8988T (cell line): ENCODE measurements at places on chromosomes 5 and 9.

- no peak for DNase-seq
These were observed 33.6 kb downstream of the ERMP1 start for GRCh38 chr9:5799314-5799713.

DNA sequence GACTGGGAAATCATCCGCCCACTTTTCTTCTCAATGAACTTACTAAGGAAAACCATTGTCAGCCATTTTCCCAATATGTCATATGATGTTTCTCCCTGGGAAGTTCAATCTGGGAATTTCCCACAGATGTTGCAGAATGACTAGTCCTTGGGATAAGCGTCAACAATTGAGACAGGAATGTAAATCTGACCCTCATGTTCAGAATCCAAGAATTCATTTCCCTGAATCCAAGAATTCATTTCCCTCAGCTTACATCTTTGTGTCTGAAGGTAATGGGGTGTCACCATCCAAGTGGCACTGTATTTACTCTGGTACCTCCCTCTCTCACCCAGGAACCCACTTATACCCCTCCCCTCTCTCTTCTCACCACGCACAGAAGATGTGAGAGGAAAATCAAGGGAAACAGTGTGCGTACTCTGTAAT is 7.4 kb downstream of the KLF9 start:
- no peak for DNase-seq

- no peak for DNase-seq
These were observed 974.0 kb upstream of the CDH10 start for GRCh38 chr5:25618821-25619220.

DNA sequence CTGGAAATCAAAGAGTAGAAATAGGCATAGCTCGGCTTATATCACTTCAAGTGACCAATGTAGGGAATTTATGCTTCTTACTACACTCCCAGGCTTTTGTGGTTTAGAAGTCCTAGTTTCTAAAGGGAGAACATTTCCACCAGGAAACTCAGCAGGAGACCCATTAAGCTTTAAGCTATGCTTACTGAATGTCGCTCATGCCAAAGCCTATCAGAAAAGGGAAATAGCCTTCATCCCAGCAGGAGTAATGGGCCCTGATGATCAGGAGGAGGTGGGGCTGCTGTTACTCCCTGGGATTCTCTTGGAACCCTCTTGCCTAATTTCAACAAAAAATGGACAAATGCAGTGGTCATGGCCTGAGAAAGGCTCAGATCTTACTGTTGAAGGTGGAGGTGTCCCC is 54.5 kb upstream of the SEMA6A start:
- DNase-seq = no peak

DNA sequence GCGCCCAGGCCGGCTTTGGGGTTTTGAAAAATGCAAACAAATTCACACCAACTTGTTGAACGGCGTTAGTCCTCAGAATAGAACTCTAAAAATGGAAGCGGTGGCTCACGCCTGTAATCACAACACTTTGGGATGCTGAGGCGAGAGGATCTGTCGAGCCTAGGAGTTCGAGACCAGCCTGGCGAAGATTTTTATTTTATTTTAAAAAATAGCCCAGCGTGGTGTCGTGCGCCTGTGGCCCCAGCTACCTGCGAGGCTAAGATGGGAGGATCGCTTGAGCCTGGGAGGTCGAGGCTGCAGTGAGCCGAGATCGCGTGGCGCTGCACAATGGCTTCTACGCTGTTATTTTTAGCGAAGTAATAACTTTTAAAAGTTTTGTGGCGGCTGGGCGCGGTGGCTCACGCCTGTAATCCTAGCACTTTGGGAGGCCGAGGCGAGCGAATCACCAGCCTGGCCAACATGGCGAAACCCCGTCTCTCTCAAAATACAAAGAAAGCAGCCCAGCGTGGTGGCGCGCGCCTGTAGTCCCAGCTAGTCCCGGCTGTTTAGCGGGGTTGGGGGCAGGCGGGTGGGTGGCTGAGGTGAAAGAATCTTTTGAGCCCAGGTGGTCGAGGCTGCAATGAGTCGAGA is 694 bp upstream of the PLIN2 start:
- DNase-seq = no peak

DNA sequence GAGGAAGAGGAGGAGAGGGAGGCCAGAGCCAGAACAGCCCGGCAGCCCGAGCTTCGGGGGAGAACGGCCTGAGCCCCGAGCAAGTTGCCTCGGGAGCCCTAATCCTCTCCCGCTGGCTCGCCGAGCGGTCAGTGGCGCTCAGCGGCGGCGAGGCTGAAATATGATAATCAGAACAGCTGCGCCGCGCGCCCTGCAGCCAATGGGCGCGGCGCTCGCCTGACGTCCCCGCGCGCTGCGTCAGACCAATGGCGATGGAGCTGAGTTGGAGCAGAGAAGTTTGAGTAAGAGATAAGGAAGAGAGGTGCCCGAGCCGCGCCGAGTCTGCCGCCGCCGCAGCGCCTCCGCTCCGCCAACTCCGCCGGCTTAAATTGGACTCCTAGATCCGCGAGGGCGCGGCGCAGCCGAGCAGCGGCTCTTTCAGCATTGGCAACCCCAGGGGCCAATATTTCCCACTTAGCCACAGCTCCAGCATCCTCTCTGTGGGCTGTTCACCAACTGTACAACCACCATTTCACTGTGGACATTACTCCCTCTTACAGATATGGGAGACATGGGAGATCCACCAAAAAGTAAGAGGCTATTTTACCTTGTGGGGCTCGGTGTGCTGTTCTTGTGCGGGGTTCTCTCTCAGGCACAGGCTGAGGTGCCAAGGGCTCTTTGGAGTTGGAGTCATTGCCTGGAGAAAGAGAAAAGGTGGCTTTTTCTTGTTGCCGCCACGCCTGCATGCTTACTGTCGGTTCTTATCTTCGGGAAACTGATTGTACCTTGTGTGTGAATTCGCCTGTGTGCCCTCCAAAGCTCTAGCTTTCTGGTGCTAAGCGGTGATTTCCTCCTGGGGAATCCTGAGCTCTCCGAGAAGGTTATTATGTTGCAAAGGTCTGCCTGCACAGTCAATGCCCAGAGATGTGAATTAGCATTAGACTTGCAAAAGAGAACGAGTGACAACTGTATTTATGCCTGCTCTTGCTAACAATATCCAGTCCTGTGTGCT is at the start of gene ISL1:
Gene ISL1 (plus strand): TSS at position 318 of the 991 bp plus-strand sequence. CDS start 224 bp downstream, at position 542.
- no peak for DNase-seq

- DNase-seq = no peak
These were observed 25.4 kb upstream of the RNF20 start for GRCh38 chr9:101508211-101508610.

- DNase-seq = no peak
These were observed 22.3 kb downstream of the RXRA start for GRCh38 chr9:134348404-134349155.

DNA sequence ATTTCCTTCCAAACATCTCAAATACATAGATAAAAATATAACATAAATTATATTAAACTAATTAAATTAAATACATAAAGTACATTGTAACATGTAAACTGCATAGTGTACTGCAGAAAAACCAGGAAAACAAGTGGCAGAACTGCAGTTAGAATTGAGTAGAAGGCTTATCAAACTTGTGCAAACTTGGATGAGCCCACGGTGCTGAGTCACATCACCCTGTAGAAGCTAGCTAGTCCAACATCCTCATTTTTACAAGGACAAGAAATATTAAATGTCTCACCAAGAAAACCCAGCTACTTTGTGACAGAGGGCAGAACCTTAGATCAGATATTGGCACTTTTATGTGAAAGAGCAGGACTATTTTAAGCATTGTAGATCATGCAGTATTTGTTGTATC is 807.9 kb upstream of the NUDT12 start:
- DNase-seq = no peak

GRCh38 chr5:78534905-78535200 is 113.7 kb downstream of the LHFPL2 start:
- no peak for DNase-seq

DNA sequence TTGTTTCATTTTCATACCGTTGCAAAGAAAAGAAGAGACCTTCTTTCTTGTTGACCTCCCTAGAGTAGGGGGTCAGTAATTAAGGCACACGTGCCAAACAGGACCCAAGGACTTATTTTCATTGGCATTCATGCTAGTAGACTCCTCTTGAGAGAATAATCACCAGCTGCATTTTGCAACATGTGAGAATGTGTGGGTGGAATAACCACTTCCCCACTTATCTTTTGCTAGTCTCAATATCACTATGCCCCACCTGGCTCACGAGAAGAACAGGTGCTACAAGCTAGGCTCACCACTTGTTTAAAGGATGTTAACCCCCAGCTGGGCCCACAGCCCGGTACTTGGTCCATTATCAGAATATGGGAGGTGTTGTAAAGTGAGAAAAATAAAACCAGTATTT is 460.7 kb upstream of the MEF2C start:
- DNase-seq = no peak

- DNase-seq = no peak
These were observed 24.4 kb upstream of the GPR151 start for GRCh38 chr5:146540414-146540813.

DNA sequence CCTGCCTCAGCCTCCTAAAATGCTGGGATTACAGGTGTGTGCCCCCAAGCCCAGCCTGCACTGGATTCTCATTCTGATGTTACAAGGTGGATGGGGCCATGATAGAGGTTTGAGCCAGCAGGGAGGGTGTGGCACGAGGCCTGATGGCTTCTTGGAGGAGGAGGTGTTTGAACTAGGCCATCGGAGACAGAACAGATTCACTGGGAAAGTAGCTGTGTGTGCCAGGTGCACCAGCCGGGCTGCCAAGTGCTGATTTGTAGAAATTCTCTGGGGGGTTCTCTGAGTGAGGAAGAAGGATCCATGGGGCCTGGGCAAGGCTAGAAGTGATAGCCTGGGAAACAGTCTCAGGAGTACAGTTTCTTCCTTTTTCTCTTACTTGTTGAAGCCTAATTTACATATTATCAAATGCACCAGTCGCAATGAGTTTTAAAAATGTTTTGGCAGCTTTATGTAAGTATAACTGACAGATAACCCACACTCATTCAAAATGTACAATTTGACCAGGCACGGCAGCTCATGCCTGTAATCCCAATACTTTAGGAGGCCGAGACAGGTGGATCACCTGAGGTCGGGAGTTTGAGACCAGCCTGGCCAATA is 31.1 kb upstream of the STXBP1 start:
- no peak for DNase-seq

GRCh38 chr9:121026260-121026691 is 23.8 kb downstream of the C5 start:
- DNase-seq = no peak

DNA sequence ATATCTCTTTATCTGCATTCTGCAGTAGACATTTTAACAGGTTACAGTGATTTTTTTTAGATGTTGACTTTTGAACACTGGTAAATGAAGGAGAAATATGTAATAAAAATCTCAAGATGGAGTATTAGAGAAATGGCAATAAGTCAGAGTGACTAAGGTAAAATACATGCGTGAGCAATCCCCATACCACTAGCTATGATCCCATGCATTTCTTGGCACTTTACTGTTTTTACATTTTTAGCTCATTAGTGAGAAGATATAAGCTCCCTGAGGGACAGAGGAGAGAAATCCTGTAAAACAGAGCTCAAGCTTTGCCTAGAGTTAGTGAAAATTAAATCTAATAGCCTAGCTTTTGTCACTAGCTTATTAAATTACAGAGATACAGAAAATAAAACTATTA is 181.9 kb upstream of the TRPM3 start:
- DNase-seq = no peak

GRCh38 chr5:161169776-161170175 is 317.8 kb upstream of the ATP10B start:
- no peak for DNase-seq

DNA sequence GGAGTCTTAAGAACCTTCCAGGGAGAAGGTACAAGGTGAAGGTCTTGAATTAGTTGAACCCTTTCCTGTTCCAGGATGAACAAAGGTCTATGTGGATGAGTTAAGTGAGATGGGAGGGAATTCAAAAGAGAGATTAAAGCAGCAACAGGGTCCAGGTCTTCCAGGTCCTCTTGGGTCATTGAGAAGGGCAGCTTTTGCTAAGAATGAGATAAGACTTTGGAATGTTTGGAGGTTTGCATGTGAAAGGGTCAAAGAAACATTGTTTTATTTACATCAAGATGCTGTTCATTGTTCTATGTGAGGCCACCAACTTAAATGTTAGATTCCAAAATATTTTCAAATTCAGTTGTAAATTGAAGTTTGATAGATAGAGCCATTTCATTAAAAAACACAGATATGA is 463.9 kb downstream of the ANXA1 start:
- DNase-seq = no peak

DNA sequence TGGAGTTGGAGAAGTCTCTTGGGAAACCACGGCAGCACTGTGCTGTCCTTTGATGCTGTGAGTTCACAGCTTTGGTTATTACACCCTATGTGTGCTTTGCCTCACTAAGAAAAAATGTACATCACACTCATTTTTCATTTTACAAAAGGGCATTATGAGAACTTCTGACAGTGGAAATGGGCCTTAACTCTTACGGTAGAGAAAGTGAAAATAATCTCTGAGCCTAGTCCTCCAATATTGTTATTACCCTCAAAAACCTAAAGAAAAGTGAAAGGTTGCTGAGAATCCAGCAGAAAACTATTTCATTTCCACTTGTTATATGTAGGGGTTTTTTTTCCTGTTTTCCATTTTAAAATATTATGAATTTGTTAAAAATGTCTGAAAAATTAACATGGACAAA is 8.2 kb upstream of the OR13D1 start:
- no peak for DNase-seq

DNA sequence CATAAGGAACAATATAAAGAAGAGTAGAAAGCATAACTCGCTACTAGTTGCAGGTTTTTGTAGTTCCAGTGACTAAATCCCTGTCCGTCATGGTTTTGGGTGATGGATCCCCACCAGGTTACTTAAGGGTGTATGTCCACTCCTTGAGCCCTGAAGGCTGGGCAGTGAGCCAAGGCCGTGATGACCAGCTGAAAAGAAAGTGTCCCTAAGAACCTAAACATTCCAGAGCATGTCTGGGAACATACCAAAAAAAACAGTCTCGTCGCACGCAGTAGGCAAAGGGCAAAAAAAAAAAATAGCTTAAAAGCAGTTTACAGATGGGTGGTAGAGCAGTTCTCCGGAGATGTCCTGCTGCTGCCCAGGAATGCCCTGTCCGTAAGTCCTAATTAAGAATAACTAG is 21.4 kb upstream of the SNAPC3 start:
- DNase-seq = no peak

GRCh38 chr5:180047667-180048066 is 23.9 kb downstream of the RNF130 start:
- DNase-seq = no peak

DNA sequence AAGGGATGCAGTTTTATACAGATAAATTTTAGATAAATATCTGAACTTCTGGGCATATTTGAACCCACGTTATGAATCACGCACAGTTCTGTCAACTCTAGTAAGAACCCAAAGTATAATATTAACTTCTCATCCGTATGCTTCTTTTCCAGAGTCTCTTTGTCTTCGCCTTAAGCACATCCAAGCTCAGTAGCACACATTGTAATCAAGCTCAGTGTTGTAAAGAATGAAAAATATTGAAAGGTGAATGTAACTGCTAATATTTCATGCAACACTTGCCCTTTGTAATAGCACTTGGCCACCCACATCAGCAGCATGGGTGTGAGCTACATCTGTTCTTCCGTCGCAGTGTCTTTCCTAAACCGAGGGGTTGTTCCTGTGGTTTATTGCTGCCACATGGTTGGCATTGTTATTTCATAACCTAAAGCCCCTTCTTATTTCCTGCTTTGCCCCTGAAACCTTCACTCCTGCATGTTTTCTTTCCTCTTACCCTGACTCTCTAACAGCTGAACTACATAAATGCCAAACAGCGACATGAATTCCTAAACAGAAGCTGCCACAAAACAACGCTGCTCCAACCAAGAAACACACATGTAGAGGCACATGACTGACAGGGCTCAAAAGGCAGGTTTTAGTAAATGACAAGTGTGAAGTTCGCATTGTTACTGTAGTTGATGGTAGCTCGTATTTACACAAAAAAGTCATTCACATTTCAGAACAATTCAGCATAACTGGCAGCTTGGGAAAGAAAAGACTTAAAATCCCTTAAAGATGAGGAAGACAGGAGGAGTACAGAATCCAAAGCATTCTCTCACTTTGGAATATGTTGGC is 190.1 kb upstream of the MEF2C start:
- DNase-seq = no peak
